HFFc6 (cell line): ENCODE measurements at places on chromosomes 2 and 18. TPM values are rescaled to one million over a fixed set of nuclear protein-coding genes. Genes with fewer than 3 reads are reported as not detected.

The HRH4 gene
- total RNA-seq, result not detected in 3 replicates

The CCDC141 gene
- 0.03 TPM in 1 of 3 replicates, not detected in the others for total RNA-seq

The PLCL1 gene
- total RNA-seq, result 0.07 to 0.14 TPM (median 0.09 TPM) in 3 replicates

The ADCYAP1 gene
- total RNA-seq, result not detected in 3 replicates

The LRRC30 gene
- not detected in 3 replicates for total RNA-seq

The SLC40A1 gene
- not detected in 3 replicates for total RNA-seq

The MYO5B gene
- 0.10 TPM in 1 of 2 replicates, not detected in the other for total RNA-seq

The EFEMP1 gene
- total RNA-seq, result 41.7 to 50.9 TPM (median 42.1 TPM) in 3 replicates

- no peak for DNase-seq
Measured at GRCh38 chr2:71506222-71507153, 53.1 kb downstream of the DYSF start.

- no peak for DNase-seq
Measured at GRCh38 chr2:73359915-73360697, 25.5 kb upstream of the ALMS1 start.

- DNase-seq, result no peak
Measured at GRCh38 chr18:50334546-50335152, 40.2 kb upstream of the SKA1 start.

- DNase-seq, result peak; percentile 15
Measured at GRCh38 chr2:47510745-47511144, 107.8 kb downstream of the MSH2 start.

DNA sequence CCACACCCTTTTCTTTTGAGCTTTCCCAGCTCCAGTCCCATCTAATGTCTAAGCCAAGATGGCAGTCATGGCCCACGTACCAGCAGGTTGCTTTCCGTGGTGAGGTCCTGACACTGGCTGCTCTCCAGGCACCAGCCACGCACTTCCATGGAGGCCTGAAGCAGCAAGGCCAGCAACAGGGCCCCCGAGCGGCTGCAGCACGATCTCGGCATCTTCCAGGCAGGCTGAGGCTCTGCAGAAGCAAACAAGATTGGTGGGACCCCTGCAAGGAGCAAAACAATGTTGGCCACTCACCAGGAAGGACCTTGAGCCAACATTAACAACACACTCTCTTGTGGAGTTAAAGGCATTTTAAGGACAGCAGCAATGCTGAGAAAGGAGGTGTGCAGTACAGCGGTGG lies 3.8 kb downstream of the POMC start:
- no peak for DNase-seq

GRCh38 chr18:48875942-48876511 lies 74.7 kb downstream of the SMAD7 start:
- DNase-seq, result no peak

DNA sequence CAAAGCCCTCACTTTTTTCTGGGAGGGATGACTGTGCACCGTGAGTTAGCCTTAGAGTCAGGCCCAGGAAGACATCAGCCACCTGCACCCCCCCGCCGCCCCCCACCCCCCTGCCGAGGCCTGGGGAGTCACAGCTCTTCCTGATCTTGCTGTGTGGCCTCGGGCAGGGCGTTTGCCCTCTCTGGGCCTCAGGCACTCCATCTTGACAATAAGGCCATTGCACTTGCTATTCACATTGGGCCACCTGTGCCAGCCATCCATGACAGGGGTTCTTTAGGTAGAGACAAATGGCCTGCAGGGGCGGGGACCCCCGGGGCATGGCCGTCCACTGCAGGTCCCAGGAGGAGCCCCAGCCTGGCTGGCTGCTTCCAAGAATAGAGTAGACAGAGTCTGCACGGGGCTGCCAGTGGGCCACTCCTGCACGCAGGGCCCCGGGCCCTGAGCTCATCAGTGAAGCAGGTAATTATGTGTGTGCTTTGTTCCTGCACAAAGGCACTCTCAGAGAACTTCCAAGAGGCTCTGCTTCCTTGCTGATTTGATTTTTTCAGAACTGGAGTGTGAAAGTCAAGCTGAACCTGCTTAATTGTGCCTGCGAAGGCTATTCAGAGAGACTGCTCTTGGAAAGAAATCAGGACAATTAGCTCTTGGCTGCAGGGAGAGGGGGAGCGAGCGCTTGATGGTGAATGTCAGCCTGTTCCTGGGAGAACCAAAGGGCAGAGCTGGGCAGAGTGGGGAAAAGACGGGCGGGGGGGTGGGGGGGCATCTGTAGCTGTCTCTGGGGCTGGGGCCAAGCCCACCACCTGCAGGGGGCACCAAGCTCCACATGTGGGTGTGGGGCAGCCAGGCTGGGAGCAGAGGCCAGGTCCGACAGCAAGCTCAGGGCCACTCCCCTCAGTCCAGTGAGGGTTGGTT lies 40.3 kb downstream of the RRM2 start:
- no peak for DNase-seq

DNA sequence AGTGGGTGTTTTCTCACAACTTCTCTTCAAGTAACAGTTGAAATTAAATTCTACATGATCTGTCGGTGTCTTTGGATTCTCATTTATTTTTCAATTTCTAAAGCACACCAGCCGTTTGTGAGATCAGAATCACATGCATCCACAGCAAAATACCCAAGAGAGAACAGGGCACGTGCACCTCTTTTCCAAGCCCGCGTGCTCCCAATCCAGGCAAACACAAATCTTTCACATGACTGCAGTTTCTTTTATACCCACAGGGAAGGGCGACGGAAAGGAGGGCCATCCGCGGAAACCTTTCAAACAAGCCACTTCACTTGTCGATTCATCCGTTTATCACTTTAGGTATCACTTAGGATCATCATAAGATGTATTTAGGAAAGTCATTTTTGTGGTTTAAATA lies 13.0 kb upstream of the DAPL1 start:
- no peak for DNase-seq

GRCh38 chr2:147331790-147332419 lies 512.9 kb upstream of the ACVR2A start:
- no peak for DNase-seq

DNA sequence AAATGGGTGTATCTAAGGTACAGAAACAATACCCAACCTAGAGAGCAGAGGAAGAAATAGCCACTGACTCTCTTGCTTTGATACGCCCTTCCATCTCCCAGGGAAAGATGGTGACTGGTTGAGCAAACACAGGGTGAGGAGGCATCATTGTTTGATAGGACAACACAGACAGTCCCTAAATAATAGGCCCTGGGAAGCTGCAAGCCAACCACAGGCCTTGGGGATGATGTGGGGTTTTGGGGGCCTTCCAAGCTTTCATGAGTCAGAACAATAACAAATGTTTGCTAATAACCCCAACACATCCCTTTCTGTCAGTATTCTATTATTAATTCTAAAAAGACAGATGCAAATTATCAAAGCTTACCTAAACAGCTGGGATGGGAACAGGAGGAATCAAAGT lies 9.8 kb downstream of the LGALSL start:
- DNase-seq, result peak; percentile 68
